ENCODE measurements at places on chromosomes 2 and 18.

DNA sequence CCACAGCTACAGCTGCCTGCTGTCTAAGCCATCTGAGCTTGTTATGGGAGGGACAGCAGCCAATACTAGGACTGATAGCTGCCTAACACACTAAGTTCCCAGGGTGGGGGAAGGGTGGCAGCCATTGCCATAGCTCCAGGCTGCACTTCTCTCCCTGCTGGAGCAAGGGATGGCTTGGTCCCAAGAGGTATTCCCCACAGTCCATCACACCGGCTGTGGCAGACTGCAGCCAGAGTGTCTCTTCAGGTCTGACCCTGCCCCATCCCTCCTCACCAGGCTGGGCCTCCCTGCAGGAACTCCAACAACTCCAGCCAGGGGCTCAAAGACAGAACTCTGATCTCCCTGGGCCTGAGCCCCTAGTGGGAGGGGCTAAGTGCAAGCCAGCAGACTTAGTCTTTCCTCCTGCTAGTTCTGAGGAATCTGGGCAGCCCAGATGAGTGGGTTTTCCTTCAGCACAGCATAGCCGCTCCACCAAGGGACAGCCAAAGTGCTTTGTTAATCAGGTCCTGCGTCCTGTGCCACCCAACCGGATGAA lies 632.1 kb downstream of the SOCS6 start:
- no peak for DNase-seq

DNA sequence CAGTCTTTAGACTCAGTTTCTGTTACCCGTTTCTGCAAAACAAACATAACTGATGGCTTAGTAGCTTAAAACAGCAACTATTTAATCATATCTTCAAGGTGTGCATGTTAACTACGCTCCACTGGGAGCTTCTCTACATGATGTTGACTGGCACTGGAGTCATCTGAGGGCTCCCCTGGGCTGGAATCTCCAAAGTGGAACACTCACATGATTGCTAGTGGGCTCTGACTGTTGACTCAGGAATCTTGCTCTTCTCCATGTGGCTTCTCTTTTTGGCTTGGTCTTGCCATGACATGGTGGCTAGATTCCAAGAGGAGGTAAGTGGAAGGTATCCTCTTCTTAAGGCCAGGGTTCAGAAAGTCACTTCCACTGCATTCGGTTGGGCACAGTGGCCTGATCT lies 160.8 kb downstream of the PMAIP1 start:
- DNase-seq: no peak

GRCh38 chr18:4557502-4557901 lies 102.4 kb upstream of the DLGAP1 start:
- DNase-seq: no peak

GRCh38 chr2:70456585-70457495 lies 96.8 kb downstream of the TGFA start:
- no peak for DNase-seq

GRCh38 chr2:183383854-183384253 lies 259.6 kb downstream of the NUP35 start:
- no peak for DNase-seq

GRCh38 chr2:184814421-184814820 lies 216.1 kb downstream of the ZNF804A start:
- DNase-seq: no peak

DNA sequence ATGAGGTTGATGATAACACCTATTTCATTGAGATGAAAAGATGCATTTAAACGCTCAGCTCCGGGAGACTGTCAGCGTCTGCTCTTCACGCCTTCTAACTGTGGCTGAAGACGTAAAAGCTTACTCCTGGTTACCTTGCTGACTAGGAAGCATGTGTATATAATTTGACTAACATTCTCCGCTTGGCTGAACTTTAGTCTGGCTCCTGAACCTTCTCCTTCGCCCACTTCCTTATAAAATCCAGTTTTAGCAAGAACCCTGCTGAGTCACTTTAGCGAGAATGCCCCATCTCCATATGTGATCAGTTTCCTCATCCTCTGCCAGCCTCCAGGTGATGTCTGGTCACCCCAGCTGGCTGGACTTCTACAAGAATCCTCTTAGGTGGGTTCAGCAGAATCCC lies 12.7 kb upstream of the CREG2 start:
- DNase-seq: no peak

DNA sequence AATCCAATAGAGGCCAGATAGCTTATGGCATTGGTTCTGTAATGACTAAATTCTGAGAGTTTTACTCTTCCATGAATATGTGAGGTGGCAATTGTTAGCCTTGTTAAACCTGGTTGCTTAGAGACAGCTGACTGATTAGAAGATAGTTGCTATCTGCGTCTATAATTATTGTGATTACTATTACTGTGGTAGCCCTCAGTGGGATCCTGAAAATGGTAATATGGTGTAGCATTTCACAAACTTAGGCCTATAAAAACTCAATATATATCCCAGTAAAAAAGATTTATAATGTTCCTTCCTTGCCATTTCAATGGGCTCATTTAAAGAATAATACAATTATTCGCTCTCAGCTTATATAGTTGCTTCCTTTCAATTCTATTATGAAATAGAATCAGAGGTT lies 405.8 kb upstream of the CDH2 start:
- no peak for DNase-seq

DNA sequence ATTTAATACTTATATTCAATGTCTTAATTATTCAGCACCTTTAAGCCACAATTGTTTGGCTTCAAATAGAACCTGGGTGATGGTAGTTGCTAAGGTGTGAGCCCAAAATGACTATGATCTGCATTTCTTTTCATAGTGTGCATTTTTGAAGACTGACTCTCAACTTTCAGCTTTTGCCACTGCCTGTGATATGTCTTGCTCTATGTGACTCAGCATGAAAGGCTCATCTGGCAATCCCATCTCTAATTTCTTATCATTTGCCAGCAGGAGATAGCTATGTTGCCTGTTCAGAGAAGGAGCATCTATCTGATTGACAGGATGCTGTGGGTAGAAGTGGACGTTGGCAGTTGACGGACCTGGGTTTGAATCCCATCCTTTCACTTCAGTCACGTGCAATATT lies 34.5 kb upstream of the CCDC93 start:
- no peak for DNase-seq

GRCh38 chr2:69944756-69945155 lies 16.7 kb downstream of the ASPRV1 start:
- no peak for DNase-seq

GRCh38 chr2:37243435-37243834 lies 12.0 kb downstream of the NDUFAF7 start:
- no peak for DNase-seq

DNA sequence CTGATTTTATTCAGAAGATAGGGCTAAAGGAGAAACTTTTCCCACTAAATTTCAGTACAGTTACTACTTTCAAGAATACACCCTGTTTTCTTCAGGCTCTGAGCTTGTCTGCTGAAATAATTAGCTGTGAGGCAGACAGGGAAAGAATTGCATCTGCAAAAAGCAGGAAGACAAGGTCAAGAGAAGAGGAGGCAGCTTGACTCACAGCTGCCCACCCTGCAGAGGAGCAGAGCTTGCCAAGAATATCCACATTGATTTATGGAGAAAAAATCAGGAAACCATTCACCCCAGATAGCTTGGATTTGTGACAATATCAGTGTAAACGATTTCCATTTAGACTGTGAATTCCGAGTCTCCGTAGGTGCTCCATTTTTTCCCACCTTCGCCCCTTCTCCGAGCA lies 49.0 kb downstream of the ACTR2 start:
- no peak for DNase-seq

GRCh38 chr2:226981791-226982326 lies 146.0 kb downstream of the RHBDD1 start:
- no peak for DNase-seq

DNA sequence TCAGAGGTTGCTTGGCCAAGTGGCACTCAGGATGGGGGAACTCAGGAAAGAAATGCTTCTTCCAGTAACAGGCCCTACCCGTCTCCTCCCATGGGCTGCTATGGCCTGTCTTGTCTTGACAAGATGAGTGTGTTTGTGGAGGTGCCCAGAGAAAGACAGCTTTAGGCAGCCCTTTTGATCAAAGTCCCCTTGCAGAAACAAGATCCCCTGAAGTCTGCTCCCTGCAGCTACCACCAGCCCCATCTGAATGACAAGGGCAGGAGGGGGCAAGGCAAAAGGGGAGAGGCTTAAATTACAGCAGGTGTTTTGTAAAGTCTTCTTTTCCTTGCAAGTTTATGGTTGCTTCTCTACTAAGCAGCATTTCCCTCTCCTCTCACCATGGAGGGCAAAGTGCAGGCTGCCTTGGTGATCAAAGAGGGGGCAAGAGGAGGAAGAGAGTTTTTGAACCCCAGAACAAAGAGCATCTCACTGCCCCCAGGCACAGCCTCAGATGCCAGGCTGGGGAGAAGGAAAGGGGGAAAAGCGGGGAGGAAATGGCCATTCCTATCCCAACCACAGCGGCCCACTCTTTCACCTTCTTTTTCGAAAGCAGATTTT lies 6.7 kb downstream of the EVA1A start:
- no peak for DNase-seq

DNA sequence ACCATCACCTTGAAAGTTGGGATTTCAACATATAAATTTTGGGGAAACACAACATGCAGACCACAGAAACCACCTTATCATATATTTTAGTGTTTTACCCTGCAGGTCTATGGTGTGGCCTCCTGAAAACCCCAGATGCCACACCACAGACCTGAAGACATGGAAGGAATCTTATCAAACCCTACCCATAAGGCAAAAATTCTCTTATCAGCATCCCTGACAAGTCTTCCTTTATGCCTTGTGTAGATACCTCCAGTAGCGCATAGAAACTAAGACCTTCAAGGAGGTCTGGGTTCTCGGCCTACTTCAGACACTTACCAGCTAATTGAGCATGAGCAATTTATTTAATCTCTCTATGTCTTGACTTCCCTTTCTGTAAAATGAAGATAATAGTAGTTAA lies 59.1 kb upstream of the SLC14A2 start:
- DNase-seq: no peak

DNA sequence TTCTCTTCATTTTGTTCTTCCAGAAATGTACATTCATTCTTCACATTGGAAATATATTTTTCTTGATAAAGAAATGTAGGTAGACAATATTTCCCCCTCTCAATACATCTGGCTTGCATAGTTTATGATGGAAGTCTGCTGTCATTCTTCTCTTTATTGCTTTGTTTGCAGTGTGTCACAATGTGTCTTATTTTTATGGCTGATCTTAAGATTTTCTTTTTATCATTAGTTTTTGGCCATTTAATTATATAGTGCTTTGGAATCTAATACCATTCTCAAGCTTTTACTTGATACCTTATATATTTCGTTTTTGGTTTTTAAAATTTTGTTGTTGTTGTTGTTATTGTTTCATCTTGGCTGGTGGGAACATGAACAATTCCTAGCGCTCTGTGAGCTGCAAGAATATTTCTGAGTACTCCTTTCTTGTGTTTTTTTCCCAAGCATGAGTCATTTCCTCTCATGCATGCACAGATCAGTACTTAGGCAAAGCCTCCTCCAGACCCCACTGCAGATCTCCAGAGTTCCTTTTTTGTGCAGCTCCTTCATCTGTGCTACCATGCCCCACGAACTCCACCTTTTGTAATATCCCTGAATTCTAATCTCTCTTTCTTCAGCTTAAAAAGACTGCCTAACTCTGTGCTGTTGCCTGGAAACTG lies 13.7 kb upstream of the MMADHC start:
- no peak for DNase-seq

DNA sequence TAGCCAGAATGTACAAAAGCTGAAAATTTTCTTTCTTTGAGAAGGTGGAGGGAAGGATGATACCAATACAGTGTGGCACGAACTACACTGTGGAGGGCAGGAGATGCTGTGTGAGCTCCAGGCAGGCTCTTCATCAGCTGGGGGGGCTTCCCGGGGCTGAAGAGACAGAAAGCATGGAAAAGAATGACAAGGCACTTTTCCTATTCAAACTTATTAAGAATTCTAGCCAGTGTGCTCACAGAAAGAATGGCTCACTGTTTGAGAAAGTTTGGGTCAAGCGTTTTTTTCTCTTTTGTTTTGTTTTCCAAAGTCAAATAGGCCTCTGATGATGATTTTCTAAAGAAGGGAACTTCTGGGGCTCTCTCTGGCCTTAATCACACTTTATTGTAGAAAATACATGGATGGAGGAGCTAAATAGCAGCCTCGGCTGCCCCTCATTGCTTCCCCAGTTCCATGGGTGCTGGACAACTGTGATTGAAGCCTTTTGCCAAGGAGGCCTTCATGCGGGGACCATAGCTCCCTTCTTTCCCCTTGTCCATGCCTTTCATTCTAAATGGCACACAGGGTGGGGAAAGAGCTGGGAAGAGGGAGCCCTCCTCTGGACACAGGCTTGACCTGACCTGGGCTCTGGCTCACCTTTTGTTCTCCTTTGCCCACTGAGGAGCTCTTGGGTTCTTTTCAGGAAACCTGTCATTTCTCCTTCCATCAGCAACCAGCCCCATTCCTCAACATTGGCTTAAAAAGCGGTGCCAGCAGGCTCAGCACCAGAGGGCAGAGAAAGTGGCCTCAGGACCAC lies 130.6 kb downstream of the TDRD15 start:
- no peak for DNase-seq

DNA sequence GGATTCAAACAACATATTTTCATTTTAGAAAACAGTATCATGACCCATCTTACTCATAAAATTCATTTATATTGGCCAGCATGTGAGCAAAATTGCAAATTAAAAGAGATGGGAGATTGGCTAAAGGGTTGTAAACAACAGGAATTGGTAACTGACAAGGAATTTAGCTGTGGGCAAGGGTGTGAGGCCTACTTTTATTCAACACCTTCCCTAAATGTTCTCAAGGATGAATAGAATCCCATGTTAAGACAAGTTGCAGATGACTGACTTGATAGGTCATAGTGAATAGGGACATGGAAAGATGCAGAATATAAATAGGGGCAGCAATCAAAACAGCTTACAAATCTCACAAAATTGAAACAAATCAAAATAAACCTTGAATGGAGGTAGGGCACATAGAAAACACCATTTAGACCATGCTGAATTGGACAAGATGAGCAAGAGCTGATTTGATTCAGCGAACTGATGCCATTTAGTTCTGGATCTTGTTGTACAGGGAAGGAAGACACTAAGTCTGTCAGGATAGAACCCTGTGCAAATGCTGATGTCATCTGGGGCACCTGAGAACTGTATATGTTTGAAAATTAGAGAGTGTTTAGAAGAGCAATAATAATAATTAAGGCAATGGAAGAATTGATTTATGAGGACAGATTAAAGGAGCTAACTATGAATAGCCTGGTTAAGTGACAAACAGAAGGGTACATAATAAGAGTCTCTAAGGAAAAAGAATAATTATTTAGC lies 509.7 kb downstream of the ZEB2 start:
- DNase-seq: no peak
